Stimulated activated naive CD4-positive, alpha-beta T cell (primary cell): ENCODE measurements at places on chromosomes 1 and 21.

DNA sequence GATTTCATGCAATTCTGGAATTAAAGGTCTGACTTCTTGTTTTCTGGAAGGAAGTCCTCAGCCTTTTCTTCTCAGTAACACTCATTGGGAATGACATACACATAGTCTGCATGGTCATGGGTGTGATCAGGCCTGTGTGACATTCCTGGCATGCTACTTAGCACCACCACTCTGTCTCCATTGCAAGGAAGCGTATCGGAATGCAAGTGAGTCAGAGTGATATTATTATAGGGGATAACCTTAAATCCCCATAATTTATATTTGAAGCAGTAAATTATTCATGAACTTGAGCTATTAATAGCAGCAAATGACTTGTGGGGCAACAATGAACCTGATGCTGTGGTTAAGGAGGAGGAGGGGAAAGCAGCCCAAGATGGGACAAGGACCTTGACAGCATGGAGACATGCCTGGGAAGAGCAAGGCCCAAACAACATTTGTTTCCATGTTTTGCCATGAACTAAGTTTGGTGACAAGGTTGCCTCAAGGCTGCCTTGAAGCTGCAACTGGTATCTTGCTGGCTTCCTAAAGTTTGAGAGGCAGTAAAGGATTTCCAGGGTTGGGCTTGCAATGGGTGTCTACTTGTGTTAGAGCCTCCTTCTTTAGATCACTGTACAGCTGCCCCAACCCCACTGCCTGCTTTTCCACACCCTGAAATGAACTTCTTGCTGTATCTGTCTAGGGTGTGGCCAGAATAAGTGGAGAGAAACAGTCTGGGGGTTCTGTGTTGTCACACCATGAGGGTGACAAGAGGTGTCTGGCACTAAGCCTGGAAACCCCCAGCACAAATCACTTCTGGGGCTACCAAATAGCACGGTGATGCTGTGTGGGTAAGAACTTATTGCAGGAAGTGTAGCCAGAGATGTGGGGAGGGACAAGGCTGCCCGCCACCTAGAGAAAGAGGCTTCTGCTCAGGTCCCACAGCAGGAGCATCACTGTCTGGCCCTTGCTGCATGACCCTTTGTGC is 4.6 kb downstream of the MAB21L3 start:
- DNase-seq: no peak

- DNase-seq: peak; percentile 15
These were observed at the start of gene GPR137B for GRCh38 chr1:236142253-236143103. Gene GPR137B (plus strand): TSS chr1:236142539. CDS start chr1:236142623, 84 bp downstream.

- DNase-seq: no peak
These were observed 175.7 kb downstream of the ST6GALNAC3 start for GRCh38 chr1:76250271-76250670.

DNA sequence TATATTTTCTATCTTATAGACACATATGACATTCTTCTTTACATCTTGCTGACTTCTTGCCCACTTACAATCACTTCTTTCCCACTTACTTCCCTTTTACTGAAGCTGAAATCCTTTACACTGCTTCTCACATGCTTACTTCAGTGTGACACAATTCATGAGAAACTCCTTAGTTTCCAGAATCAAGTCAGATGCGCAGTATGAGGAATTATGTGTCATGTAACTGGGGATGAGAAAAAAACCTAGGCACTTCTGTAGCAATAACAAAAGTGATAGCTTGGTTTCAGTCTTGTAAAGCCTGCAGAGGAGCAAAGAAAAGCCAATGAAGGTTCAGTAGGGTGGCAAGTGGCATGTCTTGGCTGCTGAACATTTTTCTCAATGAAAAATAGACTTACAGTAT is 566.2 kb upstream of the RGS18 start:
- no peak for DNase-seq

- DNase-seq: peak; percentile 18
These were observed 10.7 kb downstream of the RAB42 start for GRCh38 chr1:28602536-28603439.

DNA sequence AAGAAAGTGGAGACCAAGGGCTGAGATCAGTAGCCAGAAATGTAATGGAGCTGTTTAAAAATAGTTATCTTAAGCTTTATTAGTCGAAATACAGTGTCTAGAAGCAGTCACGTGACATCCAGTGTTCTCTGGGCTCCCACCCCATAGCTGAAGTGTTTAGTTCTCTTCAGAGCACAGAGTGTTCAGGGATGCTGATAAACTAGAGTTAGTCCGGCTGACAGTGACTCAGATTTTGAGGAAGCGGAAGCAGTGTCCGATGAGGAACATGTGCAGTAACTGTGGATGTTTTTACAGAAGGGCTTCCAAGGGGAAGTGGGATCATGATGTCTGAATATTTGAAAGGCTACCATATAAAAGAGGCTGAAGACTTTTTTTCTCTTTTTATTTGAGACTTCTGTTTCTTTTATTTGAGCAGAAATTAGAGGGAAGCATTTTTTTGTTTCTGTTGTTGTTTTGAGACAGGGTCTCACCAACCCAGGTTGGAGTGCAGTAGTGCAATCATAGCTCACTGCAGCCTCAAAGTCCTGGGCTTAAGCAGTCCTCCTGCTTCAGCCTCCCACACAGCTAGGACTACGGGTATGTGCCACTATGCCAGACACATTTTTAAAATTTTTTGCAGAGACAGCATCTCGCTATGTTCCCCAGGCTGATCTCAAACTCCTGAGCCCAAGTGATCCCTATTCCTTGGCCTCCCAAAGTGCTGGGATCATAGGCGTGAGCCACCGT is 124.2 kb downstream of the GALNT2 start:
- no peak for DNase-seq

DNA sequence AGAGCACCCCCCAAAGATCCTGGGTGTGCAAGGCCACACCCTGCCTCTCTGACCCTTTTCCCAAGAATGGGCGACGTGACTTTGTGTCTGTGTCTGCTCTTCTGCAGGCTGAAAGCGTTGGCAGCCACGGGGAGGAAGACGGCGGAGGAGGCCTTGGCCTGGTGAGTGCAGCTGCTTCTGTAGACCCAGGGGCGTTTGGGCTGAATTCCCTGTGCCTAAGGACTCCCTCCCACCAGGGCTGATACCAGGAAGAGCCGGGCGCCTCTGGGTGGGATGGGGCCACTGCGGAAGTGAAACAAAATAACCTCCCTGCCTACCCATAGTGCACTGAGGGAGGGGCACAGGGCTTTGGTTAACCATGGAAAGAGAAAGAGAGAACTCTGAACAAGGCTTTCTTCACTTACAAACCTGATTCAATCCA is 2.5 kb downstream of the UBASH3A start:
- peak; percentile 59 for DNase-seq

DNA sequence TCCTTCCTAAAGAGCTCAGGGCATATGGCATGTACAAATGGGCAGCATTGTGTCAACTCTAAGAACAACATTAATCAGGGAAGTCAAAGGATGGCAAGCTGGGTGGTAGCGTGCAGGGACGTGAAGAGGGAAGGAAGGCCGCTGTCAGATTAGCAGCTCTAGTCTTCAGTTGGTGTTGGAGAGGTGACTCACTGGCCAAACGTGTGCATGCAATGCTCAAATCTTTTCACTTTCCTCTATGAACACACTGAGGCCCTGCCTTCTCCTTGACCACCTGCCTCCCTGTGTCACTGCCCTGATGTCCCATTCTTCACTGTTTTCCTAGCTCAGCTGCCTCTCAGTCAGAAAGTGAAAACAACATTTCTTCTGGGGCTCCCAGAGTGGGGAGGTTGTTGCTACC is 5.9 kb upstream of the PIGR start:
- no peak for DNase-seq

DNA sequence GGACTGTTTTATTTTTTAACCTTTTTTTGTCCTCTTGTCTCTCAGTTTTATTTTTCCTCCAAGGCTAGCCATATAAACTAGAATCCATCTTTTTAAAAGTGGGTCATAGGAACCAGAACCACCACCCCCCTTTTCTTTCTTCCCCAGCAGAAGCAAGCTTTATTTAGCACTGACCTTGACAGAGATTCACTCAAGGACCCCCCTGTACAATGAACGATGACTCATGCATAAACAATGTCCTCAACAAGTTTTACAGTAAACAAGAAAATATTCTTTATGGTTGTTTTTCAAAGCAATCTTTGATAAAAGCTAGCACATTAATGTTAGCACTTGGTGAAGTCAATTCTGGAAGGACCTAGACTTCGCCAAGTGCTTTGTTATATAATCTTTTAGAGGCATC is 14.1 kb downstream of the PKN2 start:
- no peak for DNase-seq

GRCh38 chr1:108209456-108210108 is 9.4 kb upstream of the SLC25A24 start:
- no peak for DNase-seq

GRCh38 chr1:172906778-172907592 is 143.8 kb downstream of the TNFSF18 start:
- DNase-seq: peak; percentile 57

DNA sequence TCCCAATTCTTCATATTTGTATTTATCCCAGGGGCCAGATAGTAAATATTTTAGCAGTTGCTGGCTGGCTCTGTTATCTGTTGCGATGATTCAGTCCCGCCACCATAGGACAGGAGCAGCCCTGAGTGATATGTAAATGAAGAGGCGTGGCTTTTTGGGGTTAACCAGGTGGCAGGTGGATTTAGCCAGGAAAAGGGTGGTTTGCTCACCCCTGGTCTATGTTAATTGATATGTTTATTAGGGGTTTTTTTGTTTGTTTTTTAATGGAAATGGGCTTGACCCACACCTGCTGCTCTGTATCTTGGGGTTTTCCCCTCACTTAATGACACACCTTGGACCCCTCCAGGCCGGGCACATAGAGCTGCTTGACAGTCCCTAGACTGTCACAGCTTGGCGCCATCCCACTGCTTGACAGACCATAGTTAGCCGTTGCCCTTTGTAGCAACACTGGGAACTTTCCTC is 62.8 kb downstream of the PIK3CD start:
- peak; percentile 42 for DNase-seq

DNA sequence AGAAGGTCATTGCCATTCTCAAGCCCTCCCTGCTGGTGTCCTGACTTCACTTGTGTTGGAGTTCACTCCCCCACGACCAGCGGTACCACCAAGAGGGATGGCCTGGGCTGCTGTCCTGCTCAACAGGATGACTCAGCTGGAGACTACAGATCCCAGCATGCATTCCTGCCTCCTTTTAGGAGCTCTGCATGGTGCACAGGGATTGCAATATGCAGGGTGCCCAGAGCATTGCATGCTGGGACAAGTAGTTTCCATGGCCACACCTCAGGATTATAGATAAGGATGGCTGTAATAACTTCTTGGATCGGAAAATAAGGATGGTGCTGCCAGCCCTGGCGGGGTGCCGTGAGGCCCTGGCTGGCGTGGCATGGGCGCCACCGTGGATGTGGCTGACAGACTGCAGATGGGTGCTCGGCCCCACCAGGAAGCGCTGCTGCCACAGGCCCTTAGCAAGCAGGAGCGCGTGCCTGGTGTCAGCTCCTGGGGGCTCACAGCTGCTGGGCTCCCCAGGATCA is 150.0 kb downstream of the CASZ1 start:
- no peak for DNase-seq

DNA sequence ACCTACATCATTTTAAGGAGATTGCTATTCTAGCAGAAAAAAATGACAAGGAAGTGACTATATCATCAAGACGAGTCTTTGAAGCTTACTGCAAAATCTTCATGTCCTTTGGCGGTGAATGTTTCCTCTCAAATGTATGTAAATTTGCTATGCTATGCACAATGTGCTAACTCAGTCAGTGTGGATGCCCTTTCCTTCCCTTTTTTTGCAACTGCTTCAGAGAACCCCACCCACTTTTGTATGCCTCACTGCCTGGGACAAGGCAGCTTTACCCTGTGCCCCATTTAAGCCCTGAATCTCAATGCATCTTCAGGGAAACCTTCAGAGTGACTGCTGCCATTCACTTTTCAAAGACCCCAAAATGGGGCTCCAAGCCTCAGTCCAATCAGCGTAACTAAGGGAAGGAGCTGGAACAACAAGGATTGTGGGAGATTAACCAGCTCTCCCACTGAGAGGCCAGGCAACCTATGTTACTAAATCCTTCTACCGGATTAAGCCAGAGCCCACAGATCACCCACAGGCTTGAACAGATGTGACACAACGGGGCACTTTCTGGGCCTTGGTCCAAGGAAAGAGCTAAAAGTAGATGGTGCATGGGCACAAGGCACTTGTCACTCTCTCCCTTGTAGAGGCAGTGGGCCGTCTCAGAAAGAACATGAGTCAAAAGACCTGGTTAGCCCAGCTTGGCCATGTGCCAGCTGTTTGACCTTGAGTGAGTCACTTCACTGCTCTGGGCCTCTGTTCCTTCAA is 154.4 kb downstream of the PLPP3 start:
- no peak for DNase-seq

DNA sequence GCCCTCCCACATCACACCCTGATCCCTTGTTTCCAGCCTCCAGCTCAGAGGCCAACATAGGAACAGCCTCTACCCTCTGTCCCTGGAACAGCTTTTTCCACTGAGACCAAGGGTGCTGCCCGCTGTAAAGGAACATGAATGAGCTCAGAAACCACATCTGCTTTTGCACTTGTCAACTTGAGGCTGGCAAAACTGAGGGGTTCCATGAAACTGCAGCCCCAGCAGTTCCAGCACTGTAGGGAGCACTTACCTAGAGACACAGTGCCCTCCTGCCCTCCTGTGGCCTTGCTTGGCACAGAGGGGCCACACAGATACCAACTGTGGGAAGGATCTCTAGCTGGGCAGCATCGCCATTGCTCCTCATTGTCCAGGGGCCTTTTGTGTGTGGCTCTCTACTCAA is 51.7 kb downstream of the ITPKB start:
- DNase-seq: no peak

DNA sequence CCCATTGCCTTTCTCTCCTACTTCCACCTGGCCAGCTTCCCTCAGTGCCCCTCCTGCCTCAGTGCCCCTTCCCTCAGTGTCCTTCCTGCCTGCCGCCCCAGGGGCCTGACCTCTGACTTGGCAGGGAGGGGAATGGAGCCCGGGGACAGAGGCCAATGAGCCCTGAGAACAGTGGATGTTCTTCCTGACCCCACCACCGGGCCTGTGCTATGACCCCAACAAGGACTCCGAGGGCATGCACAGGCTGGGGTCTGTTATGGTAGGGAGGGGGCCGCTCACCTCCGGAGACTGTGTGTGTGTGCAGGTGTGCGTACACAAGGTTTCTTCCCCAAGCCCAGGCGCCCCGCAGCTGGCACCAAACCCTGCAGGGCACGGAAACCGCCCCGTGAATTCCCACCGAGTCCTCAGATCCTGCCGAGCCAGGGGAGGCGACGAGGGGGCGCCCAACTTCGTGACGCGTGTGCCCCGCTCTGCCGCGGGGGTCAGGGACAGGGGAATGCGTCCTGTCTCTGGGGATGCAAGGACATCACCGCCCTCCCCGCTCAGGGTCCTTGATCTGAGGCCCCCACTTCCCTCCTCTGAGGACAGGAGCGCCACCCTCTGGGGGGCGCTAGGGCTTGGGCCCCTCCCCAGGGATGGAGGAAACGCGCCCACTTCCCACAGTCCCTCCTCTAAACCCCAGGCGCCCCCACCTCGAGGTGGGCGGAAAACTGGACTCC is 766 bp downstream of the RAP1GAP start:
- no peak for DNase-seq

GRCh38 chr1:160006312-160006940 is 25.4 kb downstream of the PIGM start:
- DNase-seq: peak; percentile 62

- no peak for DNase-seq
These were observed 15.0 kb upstream of the H3-3A start for GRCh38 chr1:226047495-226047894.
